ENCODE measurements at places on chromosomes 6 and 20.
A peak's percentile ranks its signal among the peaks of the same experiment; 100 is the strongest.

DNA sequence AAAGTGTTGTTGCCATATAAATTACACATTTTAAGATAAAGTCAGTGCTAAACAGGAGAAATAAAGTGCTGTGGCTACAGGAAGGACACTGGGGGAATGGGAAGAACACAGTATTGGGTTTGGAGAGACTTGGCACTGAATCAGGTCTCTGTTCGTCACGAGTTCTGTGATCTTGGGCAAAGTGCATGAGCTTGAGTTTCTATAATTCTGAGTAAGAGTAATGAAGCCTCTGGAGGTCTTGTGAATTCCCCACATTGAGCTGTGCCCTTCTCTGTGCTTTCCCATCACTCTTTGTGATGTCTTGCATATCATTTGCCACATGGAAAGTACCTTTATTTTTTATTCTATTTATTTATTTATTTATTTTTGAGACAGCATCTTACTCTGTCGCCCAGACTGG lies 16.8 kb upstream of the EEF1A1 start:
- DNase-seq = no peak

- no peak for DNase-seq
These were observed 102.3 kb upstream of the TSHZ2 start for GRCh38 chr20:52869698-52870501.

DNA sequence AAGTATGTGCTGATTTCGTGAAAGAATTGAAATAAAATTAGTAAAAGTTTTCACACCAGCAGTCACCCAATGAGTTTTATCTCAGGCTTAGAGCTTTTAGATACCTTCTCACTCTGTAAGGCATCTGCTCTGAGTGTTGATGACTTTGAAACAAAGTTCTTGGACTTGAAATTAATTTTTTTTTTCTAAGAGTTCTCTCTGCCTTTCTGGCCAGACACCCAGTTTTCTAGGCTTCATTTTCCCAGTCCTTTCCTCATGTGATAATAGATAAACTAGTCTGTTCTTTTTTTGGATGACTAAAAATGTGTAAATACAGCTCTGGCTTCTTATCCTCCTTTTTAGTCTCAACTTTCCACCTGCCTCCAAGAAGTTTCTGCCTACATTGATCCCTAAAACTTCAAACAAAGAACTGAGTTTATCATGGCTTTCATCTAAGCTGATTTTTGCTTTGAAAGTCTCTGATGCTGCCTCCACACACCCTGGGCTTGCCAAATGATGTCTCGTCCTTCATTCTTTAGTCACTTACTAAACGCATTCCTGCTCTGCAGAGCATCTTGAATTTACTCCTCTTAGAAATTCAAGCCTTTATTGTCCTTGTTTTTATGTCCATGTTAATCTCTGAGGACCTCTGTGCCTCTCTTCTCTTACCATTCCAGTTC lies 32.7 kb downstream of the SLX4IP start:
- no peak for DNase-seq

DNA sequence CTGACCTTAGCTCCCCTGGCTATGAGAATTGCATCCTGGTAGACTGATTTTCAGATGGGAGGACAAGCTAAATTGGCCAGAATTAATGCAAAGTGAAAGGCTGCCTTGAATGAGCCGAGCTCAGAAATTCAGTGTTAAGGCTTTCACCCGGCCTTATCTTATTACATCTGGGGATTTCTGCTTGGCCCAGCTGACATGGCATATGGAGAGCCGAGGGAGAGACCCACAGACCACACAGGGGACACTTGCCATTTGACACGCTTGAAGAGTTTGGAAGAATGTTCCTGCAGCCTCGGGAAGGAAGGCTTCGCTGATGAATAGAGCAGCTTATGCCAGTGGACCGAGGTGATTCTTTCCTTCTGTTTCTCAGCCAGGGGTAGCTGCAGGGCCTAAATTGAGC lies 9.0 kb downstream of the MOCS3 start:
- peak; percentile 60 for DNase-seq

- no peak for DNase-seq
These were observed 99.1 kb upstream of the ISM1 start for GRCh38 chr20:13121840-13122515.

GRCh38 chr20:46013829-46014516 lies 5.3 kb downstream of the MMP9 start:
- DNase-seq = peak; percentile 52

- no peak for DNase-seq
These were observed 1043.4 kb upstream of the FLRT3 start for GRCh38 chr20:15380770-15381169.

Measured in ACHN (cell line).